Sciatic nerve (tissue), 2 donors: ENCODE measurements at places on chromosomes 12 and 14.

GRCh38 chr12:53172352-53172751, 8.2 kb upstream of the ZNF740 start:
- DNase-seq: no peak

- DNase-seq: no peak
Observed at GRCh38 chr14:58635091-58635830, 2.5 kb upstream of the DACT1 start.

GRCh38 chr12:132288516-132289215, 40.7 kb downstream of the GALNT9 start:
- no peak for DNase-seq

DNA sequence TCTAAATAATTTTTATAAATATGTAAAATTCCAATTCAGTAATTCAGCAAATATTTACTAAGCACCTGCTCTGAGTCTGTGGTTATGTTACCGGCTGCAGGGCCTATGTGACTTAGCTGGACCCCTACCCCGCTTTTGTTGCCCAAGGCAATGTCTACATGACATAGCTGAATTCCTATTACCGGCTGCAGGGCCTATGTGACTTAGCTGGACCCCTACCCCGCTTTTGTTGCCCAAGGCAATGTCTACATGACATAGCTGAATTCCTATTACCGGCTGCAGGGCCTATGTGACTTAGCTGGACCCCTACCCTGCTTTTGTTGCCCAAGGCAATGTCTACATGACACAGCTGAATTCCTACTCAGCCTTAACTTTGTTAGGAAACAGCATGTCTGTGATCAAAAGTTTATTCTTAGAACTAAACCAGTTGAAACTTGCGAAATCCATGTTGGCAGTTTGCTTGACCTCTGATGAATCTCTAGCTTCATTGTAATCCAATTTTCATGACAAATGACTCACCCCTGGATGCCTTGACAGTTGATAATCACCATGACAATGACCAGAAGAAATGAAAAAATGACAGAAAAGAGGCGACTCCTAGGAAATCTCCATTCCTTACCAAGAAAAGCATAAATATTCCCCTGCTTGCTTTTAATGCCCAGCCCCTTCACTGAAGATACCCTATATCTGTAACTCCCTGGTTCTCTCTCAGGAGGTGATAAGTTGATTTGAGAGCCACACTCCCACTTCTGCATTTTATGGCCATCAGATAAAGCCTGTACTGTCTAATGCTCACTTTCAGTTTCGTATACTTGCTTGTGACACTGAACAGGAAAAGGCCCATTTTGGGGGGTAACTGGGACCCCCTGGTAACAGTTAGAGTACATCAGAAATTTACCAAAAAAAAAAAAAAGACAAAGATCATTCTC, 148.4 kb upstream of the SYT10 start:
- DNase-seq: no peak

DNA sequence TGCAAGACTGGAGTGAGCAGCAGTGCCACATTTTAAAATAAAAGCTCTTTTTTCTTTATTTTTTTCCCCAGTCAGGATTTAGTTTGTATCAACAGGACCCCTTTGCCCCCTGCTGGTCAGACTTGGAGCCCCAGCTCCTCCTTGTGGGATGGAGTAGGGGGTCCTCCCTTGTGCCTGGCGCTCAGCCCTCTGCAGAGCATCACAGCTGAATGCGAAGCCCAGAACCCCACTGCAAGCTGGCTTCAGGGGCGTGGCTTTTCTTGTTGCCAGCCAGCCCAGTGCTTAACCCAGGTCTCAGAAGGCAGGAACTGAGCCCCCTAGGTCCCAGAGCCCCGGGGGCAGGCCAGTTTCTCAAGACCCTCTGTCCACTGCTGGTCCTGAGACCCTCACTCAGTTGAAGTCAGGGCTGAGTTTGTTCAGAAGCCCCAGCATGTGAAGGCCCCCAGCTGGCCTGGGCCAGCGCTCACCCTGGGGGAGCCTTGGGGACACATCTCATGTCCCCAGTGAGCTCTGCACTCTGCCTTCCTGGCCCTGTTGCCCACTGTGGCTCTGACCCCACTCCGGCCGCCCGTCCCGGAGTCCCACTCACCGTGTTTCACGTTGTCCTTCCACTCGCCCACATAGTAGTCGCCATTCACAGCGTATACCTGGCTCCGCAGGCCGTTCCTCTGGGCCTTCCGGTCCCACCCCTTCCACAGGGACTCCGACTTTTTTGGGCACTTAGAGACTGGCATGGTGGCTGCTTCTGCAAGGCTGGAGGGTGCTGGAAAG, 519 bp downstream of the MORN3 start:
- no peak for DNase-seq

DNA sequence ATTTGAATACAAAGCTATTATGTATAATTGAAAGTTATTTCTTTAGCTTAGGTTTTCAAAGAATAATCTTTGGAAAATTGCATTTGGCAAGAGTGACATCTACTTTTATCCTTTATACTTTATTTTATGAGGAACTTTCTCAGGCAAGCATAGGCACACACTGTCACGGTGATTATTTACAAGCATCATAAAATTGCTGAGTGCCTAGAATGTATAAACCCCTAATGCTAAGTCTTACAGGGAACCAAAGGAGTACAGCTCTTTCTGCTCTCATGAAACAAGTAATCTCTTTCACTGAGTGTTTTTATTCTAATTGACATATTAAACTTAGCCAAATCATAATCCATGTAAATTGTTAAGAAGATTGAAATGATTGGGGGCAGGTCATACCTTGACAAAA, 154.9 kb downstream of the FSCB start:
- DNase-seq: no peak

DNA sequence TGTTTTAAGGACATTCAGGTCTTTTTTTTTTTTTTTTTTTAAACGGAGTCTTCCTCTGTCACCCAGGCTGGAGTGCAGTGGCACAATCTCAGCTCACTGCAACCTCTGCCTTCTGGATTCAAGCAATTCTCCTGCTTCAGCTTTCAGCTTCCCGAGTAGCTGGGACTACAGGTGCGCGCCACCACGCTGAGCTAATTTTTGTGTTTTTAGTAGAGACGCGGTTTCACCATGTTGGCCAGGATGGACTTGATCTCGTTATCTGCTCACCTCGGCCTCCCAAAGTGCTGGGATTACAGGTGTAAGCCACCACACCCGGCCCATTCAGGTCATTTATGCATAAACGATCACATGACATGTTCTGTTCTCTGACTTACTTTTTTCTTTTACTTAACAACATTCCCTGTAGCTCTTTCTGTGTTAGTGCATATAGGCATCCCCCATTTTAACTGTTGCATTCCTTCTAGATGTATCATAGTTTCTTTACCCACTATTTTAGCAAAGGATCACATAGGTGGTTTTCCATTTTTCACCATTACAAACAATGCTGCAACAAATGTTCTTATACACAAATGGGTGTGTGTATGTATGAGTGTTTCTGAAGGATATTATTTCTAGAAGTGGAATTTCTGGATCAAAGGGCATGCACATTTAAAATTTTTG, 74.2 kb downstream of the ARF6 start:
- DNase-seq: no peak

DNA sequence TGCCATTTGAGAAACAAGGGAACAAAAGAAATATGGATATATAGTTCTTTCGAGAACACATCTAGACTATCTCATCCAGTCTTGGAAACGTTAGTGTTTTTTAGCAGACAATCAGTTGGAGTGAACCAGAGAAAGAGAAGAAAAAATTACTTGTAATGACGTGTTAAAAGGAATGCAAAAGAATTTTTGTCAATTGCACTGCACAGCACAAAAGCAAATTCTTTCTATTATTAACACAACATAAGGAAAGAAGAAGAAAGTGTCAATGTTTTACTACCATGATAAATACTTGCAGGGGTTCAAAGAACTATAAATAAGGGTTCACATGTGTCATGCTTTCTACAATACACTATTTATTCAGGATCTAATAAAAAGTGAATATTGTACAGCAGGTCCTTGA, 27.5 kb upstream of the GSG1 start:
- no peak for DNase-seq

DNA sequence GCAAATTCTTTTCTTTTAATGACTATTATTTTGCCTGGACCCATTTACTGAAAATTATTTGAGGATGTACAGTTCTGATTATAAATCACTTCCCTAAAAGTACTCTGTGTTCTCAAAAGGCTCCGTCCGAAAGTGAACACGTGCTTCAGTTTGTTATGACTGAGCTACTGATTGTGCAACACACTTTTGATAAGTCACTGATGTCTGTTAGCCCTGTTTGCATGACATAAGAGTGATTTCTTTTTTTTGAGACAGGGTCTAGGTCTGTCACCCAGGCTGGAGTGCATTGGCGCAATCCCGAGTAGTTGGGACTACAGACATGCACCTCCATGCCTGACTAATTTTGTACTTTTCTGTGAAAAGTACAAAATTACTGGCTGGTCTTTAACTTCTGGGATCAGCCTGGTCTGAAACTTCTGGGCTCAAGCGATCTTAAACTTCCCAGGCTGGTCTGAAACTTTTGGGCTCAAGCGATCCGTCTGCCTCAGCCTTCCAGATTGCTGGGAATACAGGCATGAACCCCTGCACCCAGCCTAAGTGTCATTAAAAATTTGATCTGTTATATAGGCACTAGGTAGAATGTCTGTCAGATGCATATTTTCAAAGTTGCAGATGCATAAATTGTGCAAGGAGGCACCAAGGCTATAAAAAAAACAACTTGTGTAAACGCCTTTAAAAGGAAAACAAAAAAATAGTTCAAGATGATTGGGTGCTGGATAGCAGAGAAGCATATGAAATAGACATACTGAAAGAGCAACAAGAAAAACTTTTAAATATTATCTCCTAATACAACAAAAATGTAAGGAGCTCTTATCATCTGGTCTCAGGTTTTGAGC, 111.5 kb downstream of the SRGAP1 start:
- DNase-seq: no peak

DNA sequence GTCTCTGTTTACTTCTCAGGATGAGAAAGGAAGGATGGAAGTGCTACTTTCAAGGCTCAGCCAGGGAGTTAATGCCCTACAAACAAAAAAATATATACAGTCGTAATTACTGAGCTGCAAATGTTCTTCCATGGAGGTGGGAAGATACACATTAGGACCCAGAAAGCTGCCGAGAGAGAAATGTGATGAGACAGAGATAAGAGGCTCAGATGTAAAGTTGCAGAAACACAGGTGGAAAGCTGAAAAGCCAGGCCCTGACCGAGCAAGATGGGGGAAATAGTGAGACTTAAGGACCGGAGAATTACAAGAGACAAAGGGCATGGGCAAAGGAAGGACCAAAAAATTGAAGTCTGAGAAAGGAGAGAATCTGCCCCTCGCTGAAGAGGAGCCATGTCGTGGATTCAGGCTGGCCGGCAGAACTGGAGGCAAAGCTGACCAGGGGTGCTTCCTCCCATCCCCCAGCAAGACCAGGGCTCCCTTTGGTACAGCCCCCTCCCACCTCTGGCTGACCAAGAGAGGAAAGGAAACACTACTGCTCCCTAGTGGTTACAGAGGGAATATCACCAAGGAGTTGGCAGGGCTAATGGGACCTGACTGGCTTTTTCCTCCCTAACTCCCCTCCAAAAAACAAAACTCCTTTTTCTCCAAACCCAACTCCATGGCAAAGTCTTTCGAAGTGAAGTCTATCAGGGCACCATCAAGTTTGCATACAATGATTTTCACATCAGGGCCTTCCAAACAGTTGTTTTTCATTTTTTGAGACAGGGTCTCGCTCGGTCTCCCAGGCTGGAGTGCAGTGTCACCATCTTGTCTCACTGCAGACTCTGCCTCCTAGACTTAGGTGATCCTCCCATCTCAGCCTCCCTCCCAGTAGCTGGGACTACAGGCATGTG, 12.1 kb downstream of the ZFHX2 start:
- no peak for DNase-seq

DNA sequence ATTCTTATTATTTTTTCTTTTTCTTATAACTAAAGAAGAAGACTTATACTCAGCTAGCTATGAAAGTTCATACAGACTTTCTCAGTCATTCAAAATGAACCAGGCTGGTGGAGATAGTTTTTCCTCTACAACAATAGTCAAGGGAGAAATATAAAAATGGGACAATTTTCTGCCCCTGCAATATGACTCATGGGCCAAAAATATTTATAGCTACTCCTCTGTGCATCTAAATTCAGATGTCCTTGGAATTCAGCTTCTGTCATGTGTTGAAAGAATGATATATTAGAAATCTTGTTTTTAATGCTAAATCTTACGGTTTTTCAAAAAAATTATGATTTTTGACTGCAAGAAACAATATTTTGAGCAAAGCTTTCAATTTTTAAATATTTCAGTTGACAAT, 237.2 kb upstream of the SYT10 start:
- DNase-seq: no peak

DNA sequence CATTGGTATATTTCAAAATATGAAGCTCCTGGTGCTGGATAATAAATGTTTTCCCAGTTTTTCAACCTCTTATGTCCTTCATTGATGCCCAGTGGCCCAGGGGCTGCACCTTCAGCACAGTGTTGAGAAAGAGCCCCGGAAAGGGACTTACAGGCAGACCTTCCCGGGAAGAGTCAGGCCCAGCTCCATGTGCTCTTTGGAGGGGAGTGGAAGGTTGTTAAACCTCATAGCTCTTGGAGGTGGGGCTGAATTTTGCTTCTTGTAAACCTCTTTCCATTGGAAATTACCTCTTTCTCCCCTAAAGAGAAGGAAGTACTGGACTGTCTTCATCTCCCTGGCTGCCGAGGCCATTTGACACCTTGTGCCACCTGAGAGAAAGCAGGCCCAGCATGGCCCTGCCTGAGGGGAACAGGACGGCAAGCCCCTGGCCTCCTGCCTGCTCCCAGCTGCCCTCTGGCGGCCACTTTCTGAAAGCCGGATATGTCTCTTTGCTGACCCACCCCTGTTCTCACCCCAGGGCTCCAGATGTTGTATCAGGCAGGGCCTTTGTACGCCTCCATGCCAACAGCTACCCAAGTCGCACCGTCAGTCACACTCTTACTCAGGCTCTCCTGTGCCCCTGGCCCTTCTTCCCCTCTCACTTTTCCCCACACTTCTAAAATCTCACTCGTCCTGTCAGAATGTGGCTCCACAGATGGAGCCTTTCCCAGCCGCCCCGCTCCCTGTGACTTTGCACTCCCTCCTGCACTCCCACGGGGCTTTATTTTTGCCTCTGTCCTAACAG, 43.0 kb downstream of the EVL start:
- peak; percentile 89 for DNase-seq

- DNase-seq: no peak
Observed at GRCh38 chr12:90645181-90645580, 309.8 kb downstream of the CCER1 start.

GRCh38 chr14:44564908-44565307, 57.8 kb upstream of the FSCB start:
- no peak for DNase-seq

DNA sequence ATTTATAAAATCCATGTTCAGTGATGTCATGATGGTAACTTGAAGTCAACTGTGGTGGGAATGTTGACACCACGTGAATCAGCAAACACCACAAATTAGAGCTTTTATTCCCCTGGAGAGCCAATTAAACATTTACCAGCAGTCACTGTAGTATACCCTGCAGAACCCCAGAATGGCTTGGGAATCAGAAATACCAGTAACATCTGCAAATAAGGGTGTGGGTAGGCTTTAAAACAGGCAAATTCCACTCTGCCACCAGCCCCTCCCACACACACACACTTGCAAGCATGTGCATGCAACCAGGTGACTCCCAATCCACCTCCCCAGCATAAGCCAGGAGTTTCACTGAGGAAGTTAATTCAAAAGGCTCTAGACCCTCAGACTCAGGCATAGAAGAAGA, 63.6 kb upstream of the TMEM263 start:
- DNase-seq: no peak

GRCh38 chr14:94385553-94386057, 2.8 kb downstream of the SERPINA1 start:
- DNase-seq: no peak

GRCh38 chr12:10027311-10027710, 3.2 kb upstream of the CLEC9A start:
- DNase-seq: no peak

- DNase-seq: no peak
Observed at GRCh38 chr12:116389990-116390389, 112.5 kb upstream of the MED13L start.
